ENCODE measurements at places on chromosomes 7 and 10.

DNA sequence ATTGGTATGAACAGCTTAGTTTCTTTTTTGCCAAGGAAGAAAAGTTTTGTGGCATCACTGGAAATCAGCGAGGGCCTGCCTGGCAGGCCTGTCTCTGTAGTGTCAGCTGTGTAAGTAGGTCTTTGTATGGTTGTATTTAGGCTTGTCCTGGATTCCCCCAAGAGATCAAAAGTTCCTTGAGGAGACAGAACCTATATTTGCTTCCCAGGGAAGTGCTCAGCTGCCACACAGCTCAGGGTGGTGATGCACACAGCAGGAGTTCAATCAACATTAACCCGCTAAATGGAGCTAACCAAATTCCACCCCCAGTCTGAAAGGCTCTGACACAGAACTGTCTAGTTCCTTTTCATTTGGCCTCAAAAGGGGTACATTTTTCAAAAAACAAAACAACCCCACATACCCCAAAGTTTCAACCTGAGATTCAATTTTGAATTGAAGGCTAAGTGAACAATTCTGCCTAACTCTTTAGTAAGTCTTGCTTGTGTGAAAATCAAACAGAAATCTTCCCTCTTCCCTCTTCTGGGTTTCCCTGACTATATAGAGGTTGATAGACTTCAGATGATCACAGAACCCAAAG, 124.4 kb downstream of the CLEC2L start:
- DNase-seq: no peak

DNA sequence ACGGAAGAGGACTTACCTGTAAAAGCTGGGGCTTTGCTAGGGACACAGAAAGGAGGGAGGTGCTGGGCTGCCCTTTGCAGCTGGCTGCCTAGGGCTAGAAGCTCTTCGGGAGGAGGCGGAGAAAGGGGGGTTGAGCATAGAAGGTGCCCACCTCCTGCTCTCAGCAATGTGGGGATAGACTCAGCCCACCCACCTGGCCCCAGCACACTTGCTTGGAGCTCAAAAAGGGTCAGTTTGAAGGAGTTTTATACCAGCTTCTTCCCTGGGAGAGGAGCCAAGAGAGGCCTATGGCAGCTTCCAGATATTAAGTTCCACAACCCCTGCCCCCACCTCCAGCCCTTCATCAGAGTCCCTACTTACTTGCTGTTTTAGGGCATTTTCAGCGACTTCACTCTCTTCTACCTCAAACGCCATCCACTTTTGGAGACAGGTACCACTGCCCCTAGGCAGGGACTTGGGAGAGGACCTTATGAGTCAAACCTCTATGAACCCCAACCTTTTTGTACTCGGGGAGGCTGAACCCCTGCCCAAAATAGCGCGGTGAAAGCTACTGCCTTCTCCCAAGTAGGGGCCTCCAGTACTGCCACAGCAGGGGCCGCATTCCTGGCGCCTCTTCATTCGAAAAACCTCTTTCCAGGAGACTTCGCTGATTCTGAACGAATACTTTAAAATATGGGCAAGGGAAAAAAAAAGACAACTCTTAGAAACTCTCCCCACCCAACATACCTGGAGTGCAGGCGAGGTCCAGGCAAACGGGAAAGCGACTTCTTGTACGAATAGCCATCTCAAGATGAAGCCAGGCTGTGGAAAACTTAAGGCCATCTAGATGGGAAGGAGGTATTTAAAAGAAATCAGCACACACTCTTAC, 1.2 kb upstream of the EVX1 start:
- DNase-seq: no peak

DNA sequence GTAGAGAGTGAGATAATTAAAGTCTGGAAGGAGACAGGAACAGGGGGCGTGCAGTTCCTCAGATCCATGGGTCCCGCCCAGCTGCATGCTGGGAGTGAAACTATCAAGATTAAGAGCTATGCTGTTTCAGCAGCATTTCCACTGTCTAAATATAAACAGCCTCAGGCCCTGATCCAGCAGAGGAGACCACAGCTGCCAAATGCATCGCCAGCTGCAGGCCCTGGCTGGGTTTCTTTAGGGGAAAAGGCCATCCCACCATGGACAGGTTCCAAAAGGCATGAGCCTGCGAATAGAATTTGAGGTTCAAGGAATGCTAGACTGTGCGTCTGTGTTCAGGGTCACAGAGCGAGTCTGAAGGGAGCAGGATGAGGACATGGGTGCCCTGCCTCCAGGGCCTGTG, 411.4 kb downstream of the PAXIP1 start:
- DNase-seq: no peak

DNA sequence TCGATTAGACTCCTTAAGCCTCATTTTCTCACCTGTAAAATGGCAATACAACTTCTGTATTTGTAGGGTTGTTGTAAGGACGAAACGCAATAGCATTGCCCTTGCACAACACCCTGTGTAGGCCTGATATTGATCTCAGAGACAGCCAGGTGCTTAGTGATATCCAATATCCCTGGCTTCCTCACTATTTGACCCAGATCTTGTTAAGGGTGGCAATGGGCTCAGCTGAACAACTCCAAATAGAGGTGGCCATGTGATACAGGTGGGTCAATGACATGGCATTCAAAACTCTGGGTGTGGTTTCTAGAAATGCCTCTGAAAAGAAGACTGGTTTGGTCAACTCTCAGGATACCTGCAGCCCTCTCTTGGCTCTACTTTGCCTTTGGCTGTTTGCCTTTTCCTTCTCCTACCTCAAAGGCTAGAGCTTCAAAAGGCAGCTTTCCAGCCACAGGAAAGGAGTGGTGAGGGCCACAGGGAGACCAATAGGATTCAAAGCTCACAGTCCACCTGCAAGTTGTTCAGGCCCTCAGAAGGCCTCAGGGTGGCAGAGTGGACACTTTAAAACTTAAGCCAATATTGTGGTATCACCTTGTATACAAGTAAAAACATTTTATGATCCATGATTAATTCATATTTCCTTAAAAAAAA, 14.9 kb upstream of the GATAD1 start:
- no peak for DNase-seq

DNA sequence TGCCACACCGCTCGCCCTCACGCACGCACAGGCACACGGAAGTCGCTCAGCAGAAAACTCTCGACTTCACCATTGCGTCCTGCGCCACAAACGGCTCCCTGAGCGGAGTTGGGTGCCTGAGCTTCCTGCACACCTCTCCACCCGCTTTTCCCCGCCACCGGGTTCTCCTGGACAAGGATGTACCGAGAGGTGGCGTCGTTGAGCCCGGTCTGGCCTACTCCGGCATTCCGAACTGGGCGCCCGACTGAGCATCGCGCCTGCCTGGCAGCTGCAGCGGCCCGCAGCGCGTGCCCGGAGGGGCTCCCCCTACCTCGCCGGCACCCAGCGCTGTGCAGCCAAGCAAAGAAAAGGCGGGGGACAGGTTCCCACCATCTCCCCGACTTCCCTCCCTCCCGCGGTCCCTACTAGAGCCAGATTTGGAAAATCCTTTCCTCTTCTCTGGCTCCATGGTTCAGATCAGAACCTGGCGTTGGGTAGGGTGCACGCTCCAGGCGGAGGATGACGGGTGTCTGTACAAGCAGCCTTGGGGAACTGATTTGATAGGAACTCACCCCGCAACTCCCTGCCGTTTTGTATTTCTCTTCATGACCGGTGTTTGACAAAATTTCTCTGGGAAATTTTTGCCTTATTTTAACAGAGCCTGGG, 1.7 kb downstream of the SORCS3 start:
- peak; percentile 57 for DNase-seq

GRCh38 chr7:142412551-142413193, 154.8 kb upstream of the PRSS58 start:
- DNase-seq: peak; percentile 56

DNA sequence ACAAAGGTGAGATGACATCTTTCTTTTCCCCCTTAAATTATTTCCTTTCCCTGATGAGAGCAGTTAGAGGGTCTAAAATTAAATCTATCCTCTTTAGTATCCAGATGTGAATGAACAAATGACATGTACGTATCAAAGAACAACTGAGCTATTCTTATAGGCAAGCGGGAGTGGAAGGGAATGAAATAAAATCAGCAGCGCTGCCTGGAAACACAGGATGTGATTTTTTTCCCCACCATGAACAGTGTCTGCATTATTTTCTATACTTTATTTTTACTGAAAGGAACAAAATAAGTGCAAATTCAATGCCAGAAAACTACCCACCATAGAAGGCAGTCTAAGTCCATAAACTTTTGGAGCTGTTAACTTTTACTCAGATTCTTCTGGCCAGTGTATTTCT, 40.6 kb downstream of the SLC26A4 start:
- DNase-seq: no peak

DNA sequence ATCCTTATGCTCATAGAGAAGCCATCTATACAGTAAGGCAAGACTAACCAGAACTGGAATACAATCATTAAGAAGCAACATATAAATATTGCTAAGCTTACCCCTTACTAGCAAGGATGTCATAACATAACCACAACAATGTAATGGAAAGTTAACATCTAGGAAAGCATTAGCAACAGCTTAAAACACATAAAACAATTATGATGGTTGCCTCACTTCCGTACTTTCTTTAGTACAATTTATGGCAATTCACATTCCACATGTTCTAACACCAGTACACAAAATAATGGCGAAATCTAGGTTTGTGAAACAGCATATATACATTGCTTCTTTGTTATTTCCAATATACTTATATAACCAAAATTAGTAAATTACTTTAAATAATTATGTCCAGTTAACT, 195.0 kb downstream of the AHR start:
- no peak for DNase-seq

GRCh38 chr10:95675403-95676116, 18.2 kb downstream of the TCTN3 start:
- no peak for DNase-seq

DNA sequence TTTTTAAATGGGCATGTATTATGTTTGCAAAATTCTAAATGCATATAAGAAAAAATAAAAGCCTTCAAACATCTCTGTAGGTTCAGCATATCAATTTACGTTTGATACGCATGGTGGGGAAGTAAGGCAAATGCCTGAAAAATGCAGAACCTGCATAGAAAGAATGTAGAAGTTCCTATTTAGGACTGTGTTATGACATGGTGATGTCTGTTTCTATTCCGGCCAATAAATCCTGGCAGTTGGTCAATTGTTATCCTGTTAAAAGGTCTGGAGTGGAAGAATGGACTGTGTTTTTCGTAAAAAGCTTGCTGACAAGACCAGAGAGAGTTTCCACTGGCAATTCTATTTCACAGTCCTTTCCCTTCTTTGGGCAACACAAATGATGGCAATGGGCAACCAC, 49.6 kb upstream of the CAV2 start:
- no peak for DNase-seq

GRCh38 chr10:85315657-85316056, 987.3 kb downstream of the CCSER2 start:
- DNase-seq: no peak

DNA sequence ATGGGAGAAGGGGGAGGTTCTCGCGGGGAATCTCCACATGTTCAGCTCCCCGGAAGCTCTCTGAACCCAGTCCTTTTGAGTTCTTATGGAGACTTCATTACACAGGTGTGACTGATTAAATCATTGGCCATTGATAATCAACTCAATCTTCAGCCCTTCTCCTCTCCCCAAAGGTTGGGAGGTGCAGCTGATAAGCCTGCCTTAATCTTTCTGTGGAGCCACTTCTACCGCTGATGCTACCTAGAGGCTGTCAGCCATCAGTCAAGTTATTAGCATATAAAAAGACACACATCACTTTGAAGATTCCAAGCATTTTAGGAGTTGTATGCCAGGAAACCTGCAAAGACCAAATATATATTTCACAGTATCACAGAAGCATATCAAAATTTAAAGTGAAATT, 91.7 kb downstream of the MARCHF5 start:
- no peak for DNase-seq

- DNase-seq: no peak
These were observed 78.4 kb downstream of the NRG3 start for GRCh38 chr10:81953420-81953819.

- DNase-seq: no peak
These were observed 72.3 kb upstream of the ACBD5 start for GRCh38 chr10:27312854-27313253.

- DNase-seq: no peak
These were observed 13.7 kb upstream of the CPA1 start for GRCh38 chr7:130366564-130366963.

GRCh38 chr7:45186261-45186813, 28.7 kb downstream of the RAMP3 start:
- DNase-seq: no peak

- DNase-seq: no peak
These were observed 161.2 kb downstream of the CELF2 start for GRCh38 chr10:11178606-11179515.

- no peak for DNase-seq
These were observed 87.3 kb upstream of the KAT6B start for GRCh38 chr10:74738985-74739567.

- DNase-seq: no peak
These were observed 25.7 kb upstream of the JAKMIP3 start for GRCh38 chr10:132040046-132040445.

DNA sequence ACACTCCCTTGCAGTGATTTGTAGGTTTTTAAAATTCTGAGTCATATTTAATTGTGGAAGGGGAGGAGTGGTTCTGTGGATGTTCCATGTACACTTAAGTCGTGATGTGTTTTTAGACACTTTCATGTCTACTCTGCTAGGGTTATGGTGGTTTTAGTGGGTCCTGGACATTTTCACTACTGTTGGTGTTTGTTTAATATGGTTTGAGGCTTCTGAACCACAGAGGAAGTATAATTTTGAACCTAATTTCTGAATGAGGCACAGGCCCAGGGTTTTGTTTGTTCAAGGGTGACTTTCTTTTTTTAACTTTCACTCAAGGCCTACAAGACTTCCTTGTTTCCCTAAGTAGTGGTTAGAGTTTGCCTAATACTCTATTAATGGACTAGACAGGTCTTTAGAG, 13.3 kb downstream of the SLC26A5 start:
- no peak for DNase-seq

- peak; percentile 54 for DNase-seq
These were observed 152.0 kb downstream of the SVIL start for GRCh38 chr10:29482591-29483431.

GRCh38 chr7:16880554-16880953, 1.2 kb downstream of the AGR3 start:
- no peak for DNase-seq

DNA sequence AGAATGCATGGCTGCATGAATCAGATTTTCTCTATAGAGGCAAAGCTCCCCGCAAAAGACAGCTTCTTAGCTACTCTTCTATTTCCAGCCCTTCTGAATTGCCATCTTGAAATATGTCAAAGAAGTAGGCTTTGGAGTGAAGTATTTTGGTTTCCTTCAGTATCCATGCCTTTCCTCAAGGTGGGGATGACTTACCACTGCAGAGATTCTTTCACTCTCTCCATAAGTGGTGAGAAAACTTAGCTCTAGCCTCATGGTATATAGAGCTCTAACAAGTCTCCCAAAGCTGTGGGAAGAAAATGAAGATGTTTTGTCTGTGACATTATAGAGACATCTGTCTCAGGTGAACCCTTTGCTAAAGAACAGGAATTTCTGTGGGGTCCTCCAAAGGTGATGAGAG, 89.6 kb upstream of the ITGB1 start:
- DNase-seq: no peak

DNA sequence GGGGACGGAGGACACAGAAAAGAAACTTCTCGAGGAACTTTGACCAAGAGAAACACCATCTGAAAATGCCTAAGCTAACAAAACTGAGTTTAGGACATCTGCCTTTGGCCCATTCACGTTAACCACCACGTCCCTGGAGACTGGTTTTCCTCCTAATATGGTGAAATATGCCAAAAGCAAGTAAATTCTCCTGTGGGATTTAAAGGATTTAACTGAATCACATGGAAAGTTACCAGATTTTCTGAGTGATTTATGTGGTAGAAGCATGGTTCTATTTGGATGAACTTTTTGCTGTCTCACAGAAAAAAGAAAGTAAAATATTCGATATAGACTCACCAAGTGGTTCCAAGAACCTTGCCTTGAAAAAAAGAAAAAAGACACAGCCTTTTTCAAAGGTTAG, 30.4 kb upstream of the BMPER start:
- no peak for DNase-seq
